ENCODE measurements at places on chromosomes 6 and 20. TPM values are rescaled to one million over a fixed set of nuclear protein-coding genes. Genes with fewer than 3 reads are reported as not detected.

DNA sequence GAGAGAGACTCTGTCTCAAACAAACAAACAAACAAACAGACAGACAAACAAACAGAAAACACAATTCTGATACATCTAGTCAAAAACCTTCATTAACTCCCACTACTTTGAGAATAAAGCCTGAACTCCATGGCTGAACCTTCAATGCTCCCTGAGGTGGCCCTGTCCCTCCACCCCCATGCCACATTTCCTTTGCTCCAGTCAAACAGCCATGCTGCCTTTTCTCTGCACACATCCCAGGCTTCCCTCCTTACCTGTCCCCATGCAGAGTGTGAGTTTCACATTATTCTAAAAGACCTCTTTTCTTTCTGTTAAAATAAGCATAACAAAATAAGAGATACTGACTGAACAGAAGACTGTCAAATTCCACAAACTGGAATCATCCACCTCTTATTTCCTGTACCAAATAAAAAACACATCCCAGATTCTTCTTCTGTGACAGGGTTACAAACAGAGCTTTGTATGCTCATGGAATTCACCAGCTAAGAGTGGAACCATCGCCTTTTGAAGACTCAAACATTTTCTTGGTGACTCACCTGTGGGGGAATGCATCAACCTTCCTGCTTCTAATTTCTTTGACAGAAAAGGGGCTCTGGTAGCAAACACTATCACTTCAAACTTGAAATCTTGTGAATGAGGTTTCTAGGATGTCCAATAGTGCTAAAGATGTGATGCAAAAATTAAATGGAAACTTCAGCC is 71.0 kb upstream of the SLC22A16 start:
- no peak overlapping the region for H3K27ac ChIP-seq
- H3K27me3 ChIP-seq, result no peaks in the 10 kb centered on the region
- no peak for DNase-seq
- no peaks in the 10 kb centered on the region for H3K36me3 ChIP-seq

Gene DEFB132
- not detected for polyA plus RNA-seq

DNA sequence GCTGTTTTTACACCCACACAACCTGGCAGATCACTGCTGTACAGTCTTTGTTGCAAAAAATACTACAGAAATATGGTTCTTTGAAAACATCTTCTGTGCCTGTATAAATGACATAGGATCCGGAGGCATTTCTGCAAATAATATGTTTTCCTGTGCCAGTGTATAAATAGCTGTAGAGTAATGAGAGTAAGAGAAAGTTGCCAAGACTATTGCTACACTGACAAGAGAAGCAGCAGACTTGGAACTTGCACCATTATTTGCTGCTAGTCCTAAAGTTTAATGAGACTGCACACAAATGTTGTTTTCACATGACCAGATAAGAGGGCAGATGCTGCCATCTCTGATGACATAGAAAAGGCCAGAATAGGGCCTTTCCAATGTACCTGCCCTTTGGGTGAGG is 50.0 kb upstream of the DTNBP1 start:
- no peak overlapping the region for H3K4me3 ChIP-seq
- DNase-seq, result no peak
- H3K36me3 ChIP-seq, result no peaks in the 10 kb centered on the region
- H3K27ac ChIP-seq, result no peak overlapping the region

Gene PRSS16
- polyA plus RNA-seq, result not detected

- H3K4me3 ChIP-seq, result no peak overlapping the region
- no peaks in the 10 kb centered on the region for H3K4me1 ChIP-seq
- H3K36me3 ChIP-seq, result no peaks in the 10 kb centered on the region
These were observed 12.4 kb upstream of the MDGA1 start for GRCh38 chr6:37709932-37710555.

Gene HCRTR2
- polyA plus RNA-seq, result not detected

Gene NR2E1
- not detected for polyA plus RNA-seq

All from aorta (tissue), 5 donors.